ENCODE measurements at places on chromosomes 2 and 18.

GRCh38 chr2:151560289-151560688 lies 150.6 kb downstream of the RIF1 start:
- peak; percentile 78 for DNase-seq

DNA sequence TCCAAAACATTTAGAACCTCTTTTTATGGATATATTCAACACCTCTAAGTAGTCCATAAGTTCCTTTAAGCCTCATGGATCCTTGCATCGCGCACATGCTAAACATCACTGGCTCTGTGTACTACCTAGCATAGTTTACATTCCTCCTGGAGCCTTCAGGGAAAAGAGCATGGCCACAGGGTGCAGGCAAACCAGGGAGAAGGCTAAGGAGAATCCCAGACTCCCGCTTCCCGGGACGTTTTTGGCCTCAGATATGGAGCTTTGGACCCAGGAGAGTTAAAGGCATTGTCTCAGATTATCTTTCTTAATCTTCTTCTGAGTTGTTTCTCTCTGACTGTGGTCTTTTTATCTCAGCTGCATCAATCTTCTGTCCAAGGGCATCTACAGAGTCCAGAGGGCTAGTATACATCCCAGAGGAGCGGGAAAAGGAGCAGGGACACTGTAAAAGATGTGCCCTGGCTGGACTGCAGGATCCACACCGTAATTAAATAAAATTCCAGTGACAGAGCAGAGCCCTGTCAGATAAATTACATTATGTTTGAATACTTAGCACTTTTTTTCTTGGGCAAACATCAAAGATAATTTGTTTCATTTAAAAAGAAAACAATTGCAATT lies 36.9 kb downstream of the RIT2 start:
- peak; percentile 68 for DNase-seq

GRCh38 chr2:227204452-227204851 lies 40.0 kb downstream of the COL4A3 start:
- DNase-seq, result no peak

DNA sequence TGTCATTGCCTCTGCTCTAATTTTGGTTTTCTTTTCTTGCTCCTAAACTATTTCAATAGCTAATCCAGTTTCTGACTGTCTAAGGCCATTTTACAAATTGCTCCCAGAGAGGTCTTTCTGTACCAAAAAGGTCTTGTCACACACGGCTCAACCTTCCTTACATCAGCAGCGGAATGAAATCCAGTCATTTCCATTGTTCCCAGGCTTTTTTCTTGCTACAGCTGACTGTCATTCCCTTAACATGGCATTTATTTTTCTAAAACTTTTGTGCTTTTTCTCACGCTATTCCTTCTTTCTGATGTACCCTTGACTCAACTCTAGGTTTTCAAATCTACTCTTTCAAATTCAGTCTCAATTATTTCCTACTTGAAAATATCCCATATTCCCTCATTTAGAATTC lies 24.3 kb downstream of the FAM171B start:
- no peak for DNase-seq

- no peak for DNase-seq
Observed at GRCh38 chr2:242098034-242098433, 228.5 kb downstream of the RTP5 start.

Data from cerebellar cortex (tissue), 1 donor.